ENCODE measurements at places on chromosomes 2 and 18.

DNA sequence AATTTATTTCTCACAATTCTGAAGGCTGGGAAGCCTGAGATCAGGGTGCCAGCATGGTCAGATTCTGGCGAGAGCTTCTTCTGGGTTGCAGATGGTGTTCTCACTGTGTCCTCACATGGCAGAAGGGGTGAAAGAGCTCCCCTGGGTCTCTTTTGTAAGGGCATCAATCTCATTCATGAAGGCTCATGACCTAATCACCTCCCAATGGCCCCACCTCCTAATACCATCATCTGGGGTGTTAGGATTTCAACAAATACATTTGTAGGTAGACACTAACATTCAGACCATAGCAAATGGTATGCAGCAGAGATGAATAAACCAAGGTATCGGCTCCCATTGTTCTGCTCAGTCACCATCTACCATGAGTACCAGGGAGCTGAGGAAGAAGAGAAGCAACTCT lies 32.7 kb downstream of the YPEL5 start:
- no peak for DNase-seq

- no peak for DNase-seq
These were observed 2.0 kb upstream of the CXCR4 start for GRCh38 chr2:136119717-136120675.

- no peak for DNase-seq
These were observed 453.7 kb downstream of the SLC4A3 start for GRCh38 chr2:220081171-220081570.

DNA sequence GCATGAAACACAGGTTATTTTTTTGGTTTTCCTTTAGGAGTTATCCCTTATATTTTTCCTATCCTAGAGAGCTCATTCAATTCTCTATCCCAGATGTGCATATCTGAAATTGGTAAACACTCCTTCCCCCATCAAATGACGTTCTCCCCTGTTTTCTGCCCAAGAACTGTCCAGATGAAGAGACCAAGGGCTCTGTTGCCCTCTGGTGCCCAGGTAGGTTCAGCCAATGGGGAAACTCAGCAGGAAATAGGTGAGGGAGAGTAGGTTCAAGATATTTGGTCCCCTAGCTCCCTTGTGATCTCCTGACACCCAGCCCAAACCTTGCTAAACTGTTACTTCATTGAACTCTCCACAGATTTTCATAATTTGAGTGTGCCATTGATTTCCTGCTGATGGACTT lies 14.1 kb upstream of the INO80C start:
- DNase-seq, result no peak

GRCh38 chr18:35407871-35408481 lies 30.8 kb upstream of the ZNF396 start:
- peak; percentile 86 for DNase-seq

GRCh38 chr18:63752636-63753035 lies 22.6 kb upstream of the SERPINB7 start:
- no peak for DNase-seq

DNA sequence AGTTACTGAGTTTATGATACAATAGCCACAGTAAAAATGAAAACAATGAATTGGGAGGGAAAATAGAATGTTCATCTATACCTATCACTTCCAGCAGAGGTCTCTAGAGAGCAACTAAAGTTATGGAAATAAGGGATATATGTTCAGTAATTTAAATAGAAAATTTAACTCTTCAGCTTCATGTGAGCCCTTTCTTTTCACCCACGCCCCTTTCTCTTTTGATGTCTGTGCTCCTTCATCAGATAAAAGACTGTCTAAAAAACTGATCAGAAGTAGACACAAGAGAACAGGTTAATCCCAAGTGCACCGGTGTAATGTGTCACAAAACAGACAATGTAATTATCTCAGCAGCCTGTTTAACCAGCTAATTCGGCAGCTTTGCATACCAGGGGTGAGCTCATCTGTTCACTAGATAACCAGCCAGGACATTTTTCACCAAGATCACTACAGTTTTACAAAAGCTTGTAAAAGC lies 238.5 kb upstream of the ERBB4 start:
- DNase-seq, result peak; percentile 35

DNA sequence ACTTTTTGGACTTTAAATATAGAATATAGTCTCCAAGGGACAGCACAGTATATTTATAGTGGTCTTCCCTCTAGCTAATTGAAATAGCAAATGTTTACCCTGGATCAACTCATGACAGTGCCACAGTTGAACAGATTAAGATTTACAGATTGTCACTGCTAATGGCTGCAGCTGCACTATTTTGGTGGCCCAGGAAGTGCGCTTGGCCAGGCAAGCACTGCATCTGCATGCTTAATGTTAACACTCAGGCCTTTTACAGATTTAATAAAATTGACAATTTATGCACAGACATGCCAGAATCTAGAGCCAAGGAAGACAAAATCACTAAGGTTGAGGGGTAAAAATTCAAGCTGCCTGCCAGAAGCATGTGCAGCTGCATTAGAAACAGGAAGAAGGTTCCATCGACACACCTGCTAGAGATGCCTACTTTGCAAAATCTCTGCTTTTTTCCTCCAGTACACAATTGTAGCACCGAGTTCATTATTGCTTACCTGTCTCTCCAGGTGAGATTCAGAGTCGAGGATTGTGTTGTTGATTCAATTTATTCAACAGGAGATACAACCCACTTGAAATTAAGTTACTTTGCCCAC lies 1042.3 kb upstream of the NRXN1 start:
- no peak for DNase-seq

- DNase-seq, result no peak
These were observed 9.3 kb downstream of the STAMBP start for GRCh38 chr2:73837847-73838585.

GRCh38 chr2:225052703-225053102 lies 10.4 kb upstream of the DOCK10 start:
- no peak for DNase-seq

DNA sequence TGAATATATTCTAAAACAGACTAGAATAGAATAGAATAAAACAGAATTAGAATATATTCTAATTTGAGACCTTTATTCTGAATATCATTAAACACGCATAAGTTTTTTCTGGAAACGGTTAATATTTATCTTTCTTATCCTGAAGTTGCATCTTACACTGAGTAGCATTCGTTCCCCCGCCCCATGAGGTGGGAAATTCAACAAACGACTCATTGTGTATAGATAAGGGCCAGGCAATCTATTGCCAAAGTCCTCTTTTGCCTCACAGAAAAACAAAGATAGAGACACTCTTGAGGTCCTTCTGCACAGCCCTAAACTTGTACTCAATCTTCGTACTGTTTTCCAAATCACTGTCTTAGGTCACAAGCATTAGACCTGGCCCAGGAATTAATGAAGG lies 98.1 kb downstream of the COL6A3 start:
- peak; percentile 61 for DNase-seq

DNA sequence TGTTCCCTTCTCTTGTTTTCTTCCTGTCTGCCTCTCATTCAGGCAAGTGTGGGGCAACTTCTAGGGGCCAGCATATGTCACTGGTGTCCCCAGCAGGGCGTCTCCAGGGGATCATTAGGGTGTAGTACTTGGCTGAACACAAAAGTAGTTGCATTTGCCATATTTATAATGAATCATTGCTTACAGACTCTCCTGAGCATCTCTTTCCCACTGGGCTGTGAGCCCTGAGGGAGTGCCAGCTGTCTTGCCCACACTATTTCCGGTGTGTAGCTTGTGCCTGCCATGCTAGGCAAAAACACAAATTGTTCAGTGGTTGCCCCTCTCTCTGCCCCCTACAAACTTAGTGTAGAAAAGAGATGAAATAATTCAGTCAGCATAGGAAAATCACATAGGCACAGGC lies 40.8 kb upstream of the SCLY start:
- DNase-seq, result no peak

- no peak for DNase-seq
These were observed 83.1 kb downstream of the UPP2 start for GRCh38 chr2:158184556-158185343.

- no peak for DNase-seq
These were observed 289.0 kb downstream of the RNF144A start for GRCh38 chr2:7206111-7206810.

GRCh38 chr2:20093263-20094141 lies 42.1 kb upstream of the LAPTM4A start:
- peak; percentile 85 for DNase-seq

GRCh38 chr2:158755310-158756087 lies 39.6 kb upstream of the DAPL1 start:
- DNase-seq, result no peak

Measured in fibroblast of skin of scalp (primary cell).